ENCODE measurements at places on chromosomes 2 and 18.

DNA sequence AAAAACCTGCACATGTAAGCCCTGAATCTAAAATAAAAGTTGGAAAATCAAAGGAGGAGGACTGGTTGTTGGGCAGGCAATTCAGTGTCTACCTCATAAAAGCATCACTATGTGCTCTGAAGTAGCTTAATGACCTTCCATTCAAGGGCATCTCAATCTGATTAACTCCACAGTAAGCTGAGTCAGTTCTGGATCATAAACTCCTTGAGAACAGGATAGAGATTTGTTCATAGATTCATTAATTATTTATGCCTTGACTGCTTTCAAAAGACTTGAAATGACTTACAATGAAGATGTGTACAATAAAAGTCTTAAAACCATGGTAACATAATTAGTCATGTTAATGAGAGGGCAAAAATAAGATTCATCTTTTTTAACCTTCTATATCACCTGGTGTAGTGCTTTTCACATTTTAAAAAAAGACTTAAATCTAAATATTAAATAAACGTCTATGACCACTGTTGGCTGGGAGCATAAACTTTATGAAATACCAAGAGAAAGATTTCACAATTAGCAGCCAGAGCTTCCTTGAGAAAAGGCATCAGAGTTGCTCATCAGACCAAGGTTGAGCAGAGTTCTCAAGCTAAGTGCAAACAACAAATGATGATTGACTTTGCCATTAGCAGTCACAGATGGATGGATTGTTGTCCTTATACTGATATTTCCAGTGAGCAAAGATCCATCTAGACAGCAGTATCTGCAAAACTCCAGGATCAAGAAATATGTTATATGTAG is 237.3 kb upstream of the THUMPD2 start:
- DNase-seq = no peak

- DNase-seq = no peak
Observed at GRCh38 chr2:2696733-2697455, 365.8 kb upstream of the MYT1L start.

GRCh38 chr2:148022351-148022750 is 1.5 kb downstream of the MBD5 start:
- DNase-seq = no peak

DNA sequence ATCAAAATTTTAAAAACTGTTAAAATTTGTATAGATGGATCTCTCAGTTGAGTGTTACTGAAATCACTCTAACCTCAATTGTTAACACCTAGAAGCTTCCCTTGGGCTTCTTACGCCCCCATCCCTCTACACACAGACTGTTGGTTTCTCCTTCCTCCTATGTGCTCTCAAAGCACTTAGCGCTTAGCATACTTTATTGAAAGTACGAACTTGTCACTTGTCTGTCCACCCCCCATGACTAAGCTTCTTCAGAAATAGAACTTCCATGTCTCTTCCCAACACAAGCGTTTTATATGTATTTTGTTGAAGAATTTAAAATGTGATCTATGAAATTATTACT is 441 bp downstream of the MPHOSPH10 start:
- no peak for DNase-seq

DNA sequence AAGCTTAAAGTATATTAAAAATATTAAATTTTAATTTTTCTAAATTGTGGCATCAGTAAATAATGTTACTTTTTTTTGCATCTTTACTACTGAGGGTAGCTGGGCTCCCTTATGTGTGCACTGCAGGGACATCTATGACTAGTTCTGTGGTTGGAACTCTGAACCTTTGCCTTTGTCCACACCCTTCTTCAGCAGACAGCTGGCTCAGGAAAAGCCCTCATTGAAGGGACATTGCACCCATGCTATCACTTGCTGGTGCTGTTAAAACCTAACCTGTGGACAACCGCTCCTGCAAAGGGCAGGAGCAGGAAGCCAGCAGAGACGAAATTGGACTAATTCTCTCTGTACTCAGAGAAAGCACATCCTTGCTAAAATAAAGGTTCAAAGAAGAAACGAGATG is 30.1 kb downstream of the MOCOS start:
- DNase-seq = no peak

GRCh38 chr2:148742373-148742772 is 97.8 kb downstream of the EPC2 start:
- DNase-seq = no peak

- no peak for DNase-seq
Observed at GRCh38 chr2:26610504-26611335, 30.4 kb downstream of the CIB4 start.

GRCh38 chr2:220240641-220241040 is 613.2 kb downstream of the SLC4A3 start:
- no peak for DNase-seq
